ENCODE measurements at places on chromosomes 2 and 18.

- no peak for DNase-seq
These were observed 121.3 kb upstream of the FOSL2 start for GRCh38 chr2:28271231-28271918.

- no peak for DNase-seq
These were observed 795.2 kb downstream of the SLC4A3 start for GRCh38 chr2:220422676-220423075.

DNA sequence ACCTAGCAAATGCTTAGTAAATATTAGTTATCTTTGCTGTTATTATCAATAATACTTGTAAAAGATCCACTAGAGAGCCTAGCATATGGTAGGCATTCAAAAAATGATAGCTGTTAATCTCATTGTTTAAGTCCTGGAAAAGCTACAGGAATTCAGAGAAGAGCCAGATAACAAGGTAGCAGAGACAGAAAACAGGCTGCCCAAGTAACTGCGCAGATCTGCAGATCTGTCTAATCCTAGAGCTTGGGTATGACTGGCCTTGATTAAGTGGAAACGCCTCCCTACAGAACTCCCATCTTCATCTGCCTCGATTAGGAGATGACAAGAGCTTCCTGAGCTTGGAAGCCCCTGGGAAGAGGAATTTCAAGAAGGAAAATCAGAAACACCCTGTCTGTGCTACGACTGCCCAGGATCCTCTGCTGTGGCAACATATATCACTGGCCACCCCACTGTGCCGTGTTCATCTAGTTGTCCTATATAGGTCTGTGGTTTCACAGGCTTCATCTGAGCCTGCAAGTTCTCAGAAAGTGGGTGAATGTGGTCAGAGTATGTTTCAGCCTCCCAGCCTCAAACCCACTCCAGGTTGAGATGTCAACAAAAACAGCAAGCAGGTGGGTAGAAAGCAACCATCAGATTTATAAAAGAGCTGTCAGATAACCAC is 151.5 kb upstream of the PKDCC start:
- no peak for DNase-seq

DNA sequence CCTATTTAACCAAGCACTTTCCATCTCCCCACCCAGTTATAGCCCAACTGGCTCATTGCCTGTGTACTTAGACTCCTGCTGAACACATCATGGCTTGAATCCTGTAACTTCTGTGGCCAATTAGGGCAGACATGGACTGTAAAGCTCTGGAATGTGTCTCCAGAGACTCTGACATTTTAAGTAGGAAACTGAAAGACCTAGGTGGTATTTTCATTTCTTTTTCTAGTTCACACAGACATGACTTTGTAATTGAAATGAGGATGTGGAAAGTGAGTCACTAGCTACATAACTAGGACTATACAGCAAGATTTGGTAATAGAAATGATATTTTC is 12.2 kb downstream of the DOK1 start:
- no peak for DNase-seq

GRCh38 chr2:79100285-79100684 is 12.5 kb upstream of the REG1B start:
- no peak for DNase-seq

DNA sequence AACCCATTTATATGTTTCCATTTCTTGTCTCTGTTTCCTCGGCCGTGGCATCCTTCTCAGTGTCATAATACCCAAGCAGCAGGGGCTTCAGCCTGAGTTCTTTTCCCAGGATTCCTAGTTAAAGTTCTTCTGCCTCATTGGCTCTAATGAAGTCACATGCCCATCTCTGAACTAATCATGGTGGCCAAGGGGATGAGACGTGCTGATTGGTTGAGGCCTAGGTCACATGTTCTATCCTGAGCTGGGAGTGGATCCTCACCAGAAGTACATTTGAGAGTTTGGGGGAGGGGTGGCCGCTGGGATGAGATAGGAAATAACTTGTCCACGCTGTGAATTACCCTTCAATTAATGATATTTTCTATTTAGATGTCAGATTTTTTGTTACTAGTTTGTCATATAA is 3.8 kb upstream of the UGT1A5 start:
- no peak for DNase-seq

- DNase-seq: no peak
These were observed 45.9 kb downstream of the PTRHD1 start for GRCh38 chr2:24747299-24747698.

DNA sequence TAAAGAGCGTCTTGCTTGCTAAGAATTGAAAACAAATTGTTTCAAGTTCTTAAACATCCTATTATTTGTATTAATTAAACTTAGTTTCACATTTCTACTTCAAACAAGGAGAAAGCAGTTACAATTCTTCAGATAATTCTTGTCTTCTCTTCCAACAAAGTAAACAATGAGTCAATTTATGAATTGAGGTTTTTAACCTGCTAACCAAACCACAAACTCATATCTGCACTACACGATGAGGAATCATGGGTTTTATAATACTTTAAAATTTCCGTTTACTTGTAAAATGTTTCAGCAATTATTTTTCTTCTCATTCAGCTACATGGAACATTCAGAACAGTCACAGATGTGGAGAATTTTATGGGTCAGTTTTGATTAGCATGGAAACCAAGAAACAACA is 114.2 kb downstream of the SPIRE1 start:
- DNase-seq: no peak

DNA sequence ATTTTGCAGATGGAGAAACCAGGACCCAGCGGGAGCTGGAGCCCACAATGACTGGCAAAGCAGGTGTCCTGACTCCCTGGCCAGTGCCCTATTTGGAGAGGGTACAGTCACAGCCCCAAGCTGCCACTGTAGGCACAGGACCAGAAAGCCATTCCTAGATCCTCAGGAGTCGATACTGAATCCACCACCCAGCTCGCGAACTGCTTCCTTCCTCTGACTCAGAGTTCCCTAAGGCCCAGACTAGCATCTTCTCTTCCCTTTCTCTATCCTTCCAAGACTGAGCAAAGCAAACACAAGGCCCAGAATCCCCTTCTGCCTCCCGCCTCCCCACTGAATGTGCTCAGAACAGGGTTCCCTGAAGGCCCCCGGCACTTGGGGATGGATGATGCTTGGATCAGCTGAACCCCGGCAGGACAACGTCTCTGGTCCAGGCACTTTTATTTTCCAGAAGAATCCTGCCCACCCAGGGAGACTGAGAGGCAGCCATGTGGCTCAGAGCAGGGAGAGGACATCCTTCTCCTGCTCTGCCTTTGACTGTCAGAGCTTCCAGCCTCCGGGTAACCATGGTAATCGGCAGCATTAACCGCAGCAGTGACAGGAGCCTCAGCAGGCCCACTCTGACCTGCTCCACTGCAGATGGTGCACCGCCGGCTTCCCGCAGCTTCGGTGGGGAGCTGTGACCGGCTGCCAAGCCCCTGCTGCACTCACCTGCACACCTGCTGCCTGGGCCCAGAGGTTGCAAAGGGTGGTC is 34.8 kb upstream of the KLHL29 start:
- DNase-seq: no peak

DNA sequence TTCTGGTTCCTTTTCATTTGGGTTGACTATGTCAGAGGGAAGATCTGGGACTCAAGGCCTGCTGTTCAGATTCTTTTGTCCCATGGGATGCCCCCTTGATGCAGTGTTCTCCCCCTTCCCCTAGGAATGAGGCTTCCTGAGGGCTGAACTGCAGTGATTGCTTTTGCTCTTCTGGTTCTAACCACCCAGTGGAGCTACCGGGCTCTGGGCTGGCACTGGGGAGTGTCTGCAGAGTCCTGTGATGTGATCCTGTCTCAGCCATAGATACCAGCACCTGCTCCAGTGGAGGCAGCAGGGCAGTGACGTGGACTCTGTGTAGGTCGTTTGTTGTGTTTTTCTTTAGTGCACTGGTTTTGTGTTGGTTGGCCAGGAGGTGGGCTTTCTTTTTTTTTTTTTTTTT is 32.1 kb upstream of the RHOB start:
- no peak for DNase-seq

- no peak for DNase-seq
These were observed 39.4 kb upstream of the GPC1 start for GRCh38 chr2:240395896-240396622.
